ENCODE measurements at places on chromosomes 1 and 21.

GRCh38 chr1:115426231-115426771 is 88.3 kb upstream of the NGF start:
- DNase-seq = no peak

- DNase-seq = no peak
Measured at GRCh38 chr1:26702680-26703038, 6.8 kb downstream of the ARID1A start.

DNA sequence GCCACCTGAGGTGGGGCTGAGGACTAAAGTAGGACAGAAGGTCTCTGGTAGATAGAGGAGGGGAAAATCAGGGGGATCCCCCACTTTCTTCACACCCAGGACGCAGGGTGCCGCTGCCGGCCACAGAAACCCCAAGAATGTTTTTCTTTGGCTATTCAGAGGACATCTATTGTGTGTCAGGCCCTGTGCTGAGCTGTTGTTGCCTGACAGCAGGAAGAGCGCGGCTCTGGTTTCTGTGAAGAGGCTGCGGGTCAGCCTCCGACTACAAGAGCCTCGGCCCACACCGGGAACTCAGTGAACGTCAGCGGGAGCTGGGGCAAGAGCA is 407 bp upstream of the PIGV start:
- peak; percentile 66 for DNase-seq

DNA sequence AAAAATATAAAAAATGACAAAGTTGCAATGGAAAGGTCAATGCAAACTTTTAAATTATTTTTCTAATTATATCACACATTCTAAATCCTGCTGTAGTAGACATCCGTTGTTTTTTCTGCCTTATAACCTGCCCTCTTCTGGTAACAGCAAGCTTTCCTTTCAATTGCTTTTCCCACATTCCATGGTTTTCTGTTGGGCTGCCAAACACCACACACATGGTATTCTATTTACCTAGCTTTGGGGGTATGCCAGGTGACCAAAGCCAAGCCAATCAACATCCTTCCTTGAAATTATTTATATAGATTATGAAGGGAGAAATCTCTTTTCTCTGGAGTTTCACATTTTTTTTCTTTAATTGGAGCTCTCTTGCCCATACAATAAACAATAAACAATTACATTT is 3.4 kb upstream of the LAMC1 start:
- no peak for DNase-seq

GRCh38 chr1:228405979-228406228 is 731 bp downstream of the TRIM11 start:
- no peak for DNase-seq

DNA sequence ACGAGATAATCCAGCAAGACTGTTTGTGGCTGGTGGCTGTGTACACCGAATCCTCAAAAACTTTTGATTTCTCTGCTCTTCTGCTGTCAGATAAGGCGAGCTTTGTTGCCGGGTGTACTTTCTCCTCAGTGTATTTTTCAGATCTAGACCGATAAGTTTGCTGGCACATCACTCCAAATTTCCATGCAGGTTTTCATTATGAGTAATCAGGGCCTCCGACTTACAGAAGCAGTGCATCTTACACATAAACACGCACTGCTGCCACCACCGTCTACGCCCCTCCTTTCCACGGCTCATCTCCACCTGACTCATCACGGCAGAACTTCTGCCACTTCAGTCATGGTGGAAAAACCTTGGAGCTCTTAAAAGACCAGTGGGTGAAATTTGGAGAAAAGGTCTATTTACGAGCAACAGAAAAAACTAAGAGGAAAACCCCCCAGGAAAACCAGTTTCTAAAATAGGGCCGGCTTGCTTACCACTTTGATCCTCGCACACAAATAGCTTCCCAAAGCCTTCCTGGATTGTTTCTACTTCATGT is 7.7 kb downstream of the ZBTB21 start:
- DNase-seq = peak; percentile 86

- DNase-seq = no peak
Measured at GRCh38 chr1:87329051-87329525, 408 bp downstream of the LMO4 start.

- no peak for DNase-seq
Measured at GRCh38 chr1:53080769-53081168, 18.8 kb downstream of the PODN start.

DNA sequence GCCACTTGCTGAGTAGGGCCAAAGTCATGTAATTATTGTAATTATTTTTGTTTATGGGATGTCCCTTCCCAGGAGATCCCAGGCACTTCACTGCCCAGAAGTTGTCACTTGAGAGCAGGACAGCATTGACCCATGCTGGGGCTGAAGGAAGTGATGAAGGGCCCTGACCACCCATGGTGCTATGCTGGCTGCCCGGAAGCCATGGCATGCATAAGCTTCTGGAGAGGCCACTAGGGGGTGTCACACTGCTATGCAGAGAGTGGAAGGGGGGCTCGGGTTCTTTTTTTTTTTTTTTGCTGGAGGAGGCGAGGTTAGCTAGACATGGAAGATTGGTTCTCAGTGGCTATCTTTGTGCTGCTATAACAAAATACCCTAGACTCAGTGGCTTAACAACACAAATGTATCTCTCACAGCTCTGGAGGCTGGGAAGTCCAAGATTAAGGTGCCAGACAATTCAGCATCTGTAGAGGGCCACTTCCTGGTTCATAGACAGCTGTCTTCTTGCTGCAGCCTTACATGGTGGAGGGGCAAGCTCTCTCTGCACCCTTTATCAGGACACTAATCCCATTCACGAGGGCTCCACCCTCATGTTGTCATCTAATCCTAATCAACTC is 84.9 kb downstream of the CNIH3 start:
- no peak for DNase-seq

GRCh38 chr1:178037510-178038253 is 56.2 kb upstream of the RASAL2 start:
- no peak for DNase-seq

DNA sequence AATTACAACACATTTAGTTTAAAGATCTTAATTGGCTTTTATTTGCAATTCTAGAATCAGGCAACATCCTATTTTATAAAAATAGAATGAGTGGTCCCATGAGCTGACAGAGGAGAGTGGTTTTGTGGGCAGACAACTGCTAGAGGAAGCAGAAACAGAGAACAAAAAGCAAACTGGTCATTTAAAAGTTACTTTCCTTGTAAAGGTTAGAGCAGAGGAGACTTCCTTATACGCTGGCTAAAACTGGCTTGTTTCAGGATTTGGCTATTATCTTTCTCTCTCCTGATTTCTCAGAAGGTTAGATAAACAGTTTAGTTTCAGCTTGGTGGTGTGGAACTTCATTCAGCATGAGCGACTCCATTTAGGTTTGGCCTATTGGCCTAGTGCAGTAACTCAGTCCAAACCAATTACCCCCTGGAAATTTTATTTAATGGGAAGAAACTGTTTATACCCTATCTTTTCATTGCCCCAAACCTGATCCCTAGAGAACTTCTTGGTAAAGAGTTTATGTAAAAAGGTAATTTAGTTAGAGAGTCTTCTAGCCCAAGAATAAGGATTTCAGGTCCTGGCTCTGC is 32.2 kb upstream of the IL20 start:
- no peak for DNase-seq

- no peak for DNase-seq
Measured at GRCh38 chr21:32814528-32814927, 43.0 kb upstream of the PAXBP1 start.

- no peak for DNase-seq
Measured at GRCh38 chr1:94209982-94210381, 27.4 kb downstream of the ARHGAP29 start.

- no peak for DNase-seq
Measured at GRCh38 chr1:228120351-228120750, 11.3 kb upstream of the MRPL55 start.

- DNase-seq = no peak
Measured at GRCh38 chr1:226987179-226987536, 47.1 kb downstream of the COQ8A start.

DNA sequence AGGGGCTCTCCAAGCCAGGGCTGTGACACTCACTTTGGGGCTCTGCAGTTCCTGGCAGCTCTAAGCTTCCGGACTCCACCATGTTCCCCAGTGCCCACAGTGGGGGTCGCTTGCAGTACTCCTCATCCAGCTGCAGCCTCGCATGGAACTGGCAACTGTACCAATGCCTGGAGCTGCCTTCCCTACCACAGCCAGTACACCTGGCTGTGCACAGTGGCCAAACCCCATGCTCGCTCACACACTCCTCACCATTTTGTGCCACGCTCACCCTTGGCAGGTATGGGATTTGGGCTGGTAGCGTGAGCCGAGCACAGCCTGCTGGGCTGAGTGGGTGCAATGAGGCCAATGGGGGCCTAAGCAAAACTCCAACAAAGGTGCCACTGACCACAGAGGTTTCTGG is 1369.9 kb downstream of the KCNT2 start:
- DNase-seq = no peak

GRCh38 chr1:101188331-101188730 is 48.5 kb upstream of the S1PR1 start:
- no peak for DNase-seq

DNA sequence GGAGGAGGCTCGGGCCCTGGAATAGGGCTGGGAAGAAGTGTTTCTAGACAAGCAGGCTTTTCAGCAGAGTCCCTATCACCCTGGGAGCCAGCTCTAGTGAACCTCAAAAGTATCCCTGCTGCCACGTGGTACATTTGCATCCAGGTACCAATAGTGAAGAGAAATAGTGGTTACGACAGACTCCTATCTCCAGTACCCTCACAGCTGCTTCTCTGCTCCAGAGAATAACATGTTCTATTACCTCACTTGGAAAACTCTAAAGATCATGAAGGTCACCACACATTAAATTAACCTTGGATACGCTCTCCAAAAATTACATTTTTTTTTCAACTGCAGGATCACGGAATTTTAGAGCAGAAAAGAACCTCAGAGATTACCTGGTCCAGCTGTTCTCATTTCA is 230.4 kb upstream of the PLD5 start:
- DNase-seq = no peak

DNA sequence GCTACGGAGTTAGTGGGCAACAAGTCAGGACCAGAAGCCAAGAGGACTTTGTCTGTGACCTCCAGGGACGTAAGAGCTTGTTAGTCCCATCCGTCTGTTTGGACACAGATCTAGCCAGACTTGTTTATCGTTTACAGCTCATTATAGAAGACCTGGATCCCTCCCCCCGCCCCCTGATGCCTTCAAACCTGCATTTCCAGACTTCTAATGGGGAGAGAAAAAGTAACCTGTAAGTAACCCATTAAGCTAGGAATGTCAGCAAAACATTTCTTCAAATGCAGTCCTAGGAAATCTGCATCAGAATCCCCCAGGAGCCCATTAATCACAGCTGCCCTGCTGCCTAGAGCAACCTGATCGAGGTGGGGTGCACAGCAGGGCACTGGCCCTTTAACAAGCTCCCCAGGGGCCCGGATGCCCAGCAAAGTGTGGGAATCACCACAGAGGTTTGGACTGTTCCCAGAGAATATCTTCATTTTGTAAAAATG is 1.4 kb upstream of the MAD2L2 start:
- DNase-seq = no peak

DNA sequence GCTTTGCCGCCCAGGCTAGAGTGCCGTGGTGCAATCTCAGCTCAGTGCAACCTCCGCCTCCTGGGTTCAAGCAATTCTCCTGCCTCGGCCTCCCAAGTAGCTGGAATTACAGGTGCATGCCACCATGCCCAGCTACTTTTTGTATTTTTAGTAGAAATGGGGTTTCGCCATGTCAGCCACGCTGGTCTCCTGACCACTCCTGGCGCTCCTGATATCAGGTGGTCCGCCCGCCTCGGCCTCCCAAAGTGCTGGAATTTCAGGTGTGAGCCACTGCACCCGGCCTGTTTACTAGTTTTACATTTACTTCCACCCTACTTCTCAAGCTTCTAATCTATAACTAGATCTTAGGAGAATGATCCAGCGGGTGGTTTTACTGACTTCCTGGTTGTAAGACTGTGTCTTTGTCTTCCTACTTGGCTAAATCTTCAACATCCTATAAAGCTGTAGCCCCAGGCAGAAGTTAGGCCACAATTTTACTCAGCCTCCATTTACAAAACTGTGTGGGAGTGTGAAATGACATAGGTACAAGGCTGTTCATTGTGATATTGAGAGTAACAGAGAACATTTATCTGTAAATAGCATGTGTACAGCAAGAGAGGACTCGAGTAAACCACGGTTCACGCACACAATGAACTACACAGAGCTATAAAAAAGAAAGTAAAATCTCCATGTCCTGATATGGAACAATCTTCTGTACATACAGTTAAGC is 9.6 kb upstream of the POU2F1 start:
- no peak for DNase-seq

GRCh38 chr1:6922096-6922931 is 137.1 kb downstream of the CAMTA1 start:
- DNase-seq = no peak

- DNase-seq = no peak
Measured at GRCh38 chr1:239662950-239663349, 276.6 kb downstream of the CHRM3 start.

DNA sequence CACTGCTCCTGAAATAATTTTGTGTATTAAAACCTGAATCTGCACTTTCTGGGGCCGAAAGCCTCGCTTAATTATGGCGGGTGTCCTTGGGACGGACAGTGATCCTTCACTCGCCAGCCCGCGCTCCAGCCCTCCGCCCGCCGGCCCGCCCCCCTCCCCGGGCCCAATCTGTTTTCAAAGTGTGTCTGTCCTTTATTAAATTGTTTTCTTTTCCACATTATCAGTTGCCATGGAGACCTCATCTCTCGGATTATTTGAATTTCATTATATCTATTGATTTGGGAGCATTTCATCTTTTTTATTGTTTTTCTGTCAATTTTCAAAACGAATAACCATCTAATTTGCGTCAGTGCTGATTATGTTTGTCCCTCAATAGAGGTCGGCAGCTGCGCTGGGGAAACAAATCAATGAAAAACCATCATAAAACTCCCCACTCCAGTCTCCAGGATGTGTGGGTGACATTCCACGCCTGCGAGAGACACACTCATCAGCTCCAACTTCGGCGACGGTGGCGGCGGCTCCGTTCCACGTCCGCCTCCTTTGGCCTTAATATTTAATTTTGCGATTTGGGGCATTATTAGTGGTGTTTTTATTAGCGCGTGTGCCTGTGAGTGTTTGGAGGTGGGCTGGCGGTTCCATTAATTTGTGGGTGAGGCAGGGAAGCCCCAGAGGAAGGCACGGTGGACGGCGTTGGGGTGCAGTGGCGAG is 123.9 kb downstream of the CASZ1 start:
- no peak for DNase-seq

DNA sequence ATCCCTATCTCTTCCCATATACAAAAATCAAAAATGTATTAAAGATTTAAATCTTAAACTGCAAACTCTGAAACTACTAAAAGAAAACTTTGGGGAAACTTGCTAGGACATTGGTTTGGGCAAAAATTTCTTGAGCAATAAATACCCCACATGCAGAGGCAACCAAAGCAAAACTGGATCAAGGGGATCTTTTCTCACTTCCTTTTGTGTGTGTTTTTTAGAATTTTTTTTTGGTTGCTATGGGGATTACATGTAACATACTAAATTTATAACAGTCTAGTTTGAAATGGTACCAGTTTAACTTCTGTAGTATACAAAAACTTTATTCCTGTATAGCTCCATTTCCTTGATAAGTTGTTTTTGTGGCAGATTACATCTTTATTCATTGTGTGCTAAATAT is 16.8 kb downstream of the MAST2 start:
- DNase-seq = no peak

- DNase-seq = no peak
Measured at GRCh38 chr1:75503221-75503974, 107.5 kb downstream of the SLC44A5 start.

- no peak for DNase-seq
Measured at GRCh38 chr1:233289676-233290075, 5.8 kb downstream of the PCNX2 start.

GRCh38 chr1:187122566-187122965 is 293.8 kb downstream of the PLA2G4A start:
- DNase-seq = no peak

- no peak for DNase-seq
Measured at GRCh38 chr1:151703813-151704212, 12.8 kb downstream of the CELF3 start.

- no peak for DNase-seq
Measured at GRCh38 chr21:34009193-34009592, 64.2 kb upstream of the MRPS6 start.
